ENCODE measurements at places on chromosomes 3 and 15.

DNA sequence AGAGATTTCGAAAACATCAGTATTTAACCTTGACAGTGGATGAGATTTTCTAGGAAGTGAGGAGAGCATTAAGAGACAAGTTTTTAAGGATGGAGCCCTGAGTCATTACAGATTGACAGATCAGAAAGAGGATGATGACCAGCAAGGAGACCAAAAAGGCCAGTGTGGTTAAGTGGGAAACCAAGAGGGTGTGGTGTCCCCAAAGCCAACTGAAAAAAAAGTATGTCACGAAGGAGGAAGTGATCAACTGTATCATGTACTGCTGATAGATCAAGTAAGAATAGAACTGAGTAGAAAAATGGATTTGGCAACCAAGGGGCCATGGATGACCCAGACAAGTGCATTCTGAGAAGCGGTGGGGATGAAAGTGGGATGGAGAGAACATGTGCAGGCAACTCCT lies 491.8 kb downstream of the FHIT start:
- no peak for DNase-seq

DNA sequence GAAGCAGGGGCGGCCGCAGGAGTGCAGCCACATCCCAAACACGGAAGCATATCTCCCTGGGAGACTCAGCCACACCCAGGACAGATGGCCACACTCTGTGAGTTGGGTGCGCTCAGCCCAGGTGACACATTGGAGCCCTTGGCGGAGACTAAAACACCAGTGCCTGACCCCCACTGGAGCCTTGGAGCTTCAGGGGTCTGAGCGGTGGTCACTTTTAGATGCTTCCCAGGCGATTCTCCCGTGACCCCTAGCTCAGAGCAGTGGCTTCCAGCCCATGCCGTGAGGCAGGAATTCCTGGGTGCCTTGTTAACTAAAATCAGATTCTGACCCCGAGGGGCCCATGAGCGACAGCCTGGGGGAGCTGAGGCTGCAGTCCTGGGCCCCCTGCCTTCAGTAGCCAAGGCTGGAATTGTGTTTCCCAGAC lies 54.5 kb downstream of the PLXNA1 start:
- no peak for DNase-seq

DNA sequence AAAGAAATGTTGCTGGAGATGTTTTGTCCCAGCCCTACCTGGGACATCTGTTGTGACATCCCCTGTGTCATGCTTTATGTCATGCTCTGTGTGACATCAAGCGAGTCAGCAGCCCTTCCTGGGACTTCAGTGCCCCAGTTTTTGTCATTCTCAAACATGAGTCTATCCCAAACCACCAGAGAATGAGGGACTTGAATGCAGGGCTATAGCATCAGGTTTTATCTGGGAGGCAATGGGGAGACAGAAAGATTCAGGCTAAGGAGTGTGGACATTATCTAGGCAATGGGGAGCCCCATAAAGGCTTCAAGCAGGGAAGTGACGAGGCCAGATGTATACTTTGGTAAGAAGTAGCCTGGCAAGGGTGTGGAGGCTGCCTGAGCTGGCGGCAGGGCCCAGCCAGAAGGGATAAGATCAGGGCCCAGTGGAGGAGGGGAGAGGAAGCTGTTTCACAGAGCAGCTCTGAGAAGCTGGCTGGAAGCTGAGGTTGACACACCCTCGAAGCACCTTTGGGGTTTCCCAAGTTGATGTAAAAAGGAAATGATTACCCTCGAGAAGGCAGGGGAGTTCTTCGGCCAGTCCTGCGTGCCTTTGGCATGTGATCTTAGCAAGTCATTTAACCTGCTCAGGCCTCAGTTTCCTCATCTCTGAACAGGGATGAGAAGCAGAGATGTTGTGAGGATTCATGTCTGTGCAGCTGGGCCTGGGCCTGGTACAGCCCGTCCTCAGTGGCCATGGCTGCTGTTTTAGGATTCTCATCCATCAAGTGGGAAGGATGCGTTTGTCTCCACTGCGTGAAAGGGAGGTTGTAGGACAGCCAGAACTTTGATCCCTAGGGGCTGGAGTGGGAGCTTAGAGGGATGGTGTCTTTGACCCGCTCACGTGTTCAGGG lies 34.3 kb downstream of the IRAK2 start:
- peak; percentile 67 for DNase-seq

DNA sequence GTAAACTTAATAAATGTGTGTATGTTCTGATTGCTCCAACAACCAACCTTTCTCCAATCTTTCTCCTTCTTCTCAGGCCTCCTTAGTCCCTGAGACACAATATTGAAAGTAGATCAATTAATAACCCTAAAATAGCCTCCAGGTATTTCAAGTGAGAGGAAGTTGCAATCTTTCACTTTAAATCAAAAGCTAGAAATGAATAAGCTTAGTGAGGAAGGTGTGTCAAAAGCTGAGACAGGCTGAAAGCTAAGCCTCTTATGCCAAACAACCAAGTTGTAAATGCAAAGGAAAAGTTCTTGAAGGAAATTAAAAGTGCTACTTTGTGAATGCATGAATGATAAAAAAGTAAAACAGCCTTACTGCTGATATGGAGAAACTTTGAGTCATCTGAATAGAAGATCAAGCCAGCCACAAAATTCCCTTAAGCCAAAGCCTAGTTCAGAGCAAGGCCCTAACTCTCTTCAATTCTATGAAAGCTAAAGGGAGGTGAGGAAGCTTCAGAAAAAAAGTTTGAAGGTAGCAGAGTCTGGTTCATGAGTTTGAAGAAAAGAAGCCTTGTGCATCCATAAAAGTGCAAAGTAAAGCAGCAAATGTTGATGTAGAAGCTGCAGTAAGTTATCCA lies 38.6 kb downstream of the CCDC80 start:
- no peak for DNase-seq

DNA sequence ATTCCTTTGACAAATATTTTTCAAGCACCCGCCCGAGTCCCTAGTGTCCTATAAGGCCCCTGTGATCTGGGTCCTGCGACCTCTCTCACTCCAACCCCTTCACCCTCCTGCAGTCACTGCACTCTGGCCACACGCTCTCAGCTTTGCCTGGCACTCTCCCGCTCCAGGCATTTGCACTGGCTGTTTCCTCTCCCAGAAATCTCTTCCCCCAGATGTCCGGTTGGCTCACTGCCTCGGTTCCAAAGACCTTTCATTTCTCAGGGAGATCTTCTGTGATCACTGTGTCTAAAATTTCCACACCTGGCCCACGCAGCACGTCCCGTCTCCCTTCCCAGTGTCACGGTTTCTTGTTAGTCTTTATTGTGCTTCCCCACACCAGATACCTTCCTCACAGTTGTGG lies 97.4 kb downstream of the WNT7A start:
- DNase-seq: no peak

- DNase-seq: no peak
These were observed 93.1 kb downstream of the DNASE1L3 start for GRCh38 chr3:58117561-58118181.

DNA sequence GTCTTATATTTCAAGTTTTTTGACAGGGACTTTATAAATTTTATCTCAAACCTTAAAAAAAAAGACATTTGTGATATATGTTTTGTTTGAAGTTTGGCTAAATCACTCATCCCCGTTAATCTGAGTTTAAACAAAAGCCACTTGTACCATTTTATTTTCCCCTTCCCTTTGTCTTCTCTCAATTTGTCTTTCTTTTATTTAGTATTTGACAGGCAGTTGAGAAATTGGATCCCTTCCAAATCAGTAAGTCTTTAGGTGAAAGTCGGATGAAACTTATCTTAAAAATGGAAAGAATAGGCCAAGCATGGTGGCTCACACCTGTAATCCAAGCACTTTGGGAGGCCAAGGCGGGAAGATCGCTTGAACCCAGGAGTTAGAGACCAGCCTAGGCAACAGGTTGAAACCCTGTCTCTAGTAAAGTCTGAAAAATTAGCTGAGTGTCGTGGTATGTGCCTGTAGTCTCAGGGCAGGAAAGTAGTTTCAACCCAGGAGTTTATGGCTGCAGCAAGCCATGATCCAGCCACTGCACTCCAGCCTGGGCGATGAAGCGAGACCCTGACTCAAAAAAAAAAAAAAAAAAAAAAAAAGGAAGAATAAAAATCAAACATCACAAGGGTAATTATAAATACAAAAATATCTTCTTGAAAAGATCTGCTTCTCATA lies 394.6 kb upstream of the TPM1 start:
- no peak for DNase-seq

- no peak for DNase-seq
These were observed 62.3 kb upstream of the CPOX start for GRCh38 chr3:98655666-98656065.

DNA sequence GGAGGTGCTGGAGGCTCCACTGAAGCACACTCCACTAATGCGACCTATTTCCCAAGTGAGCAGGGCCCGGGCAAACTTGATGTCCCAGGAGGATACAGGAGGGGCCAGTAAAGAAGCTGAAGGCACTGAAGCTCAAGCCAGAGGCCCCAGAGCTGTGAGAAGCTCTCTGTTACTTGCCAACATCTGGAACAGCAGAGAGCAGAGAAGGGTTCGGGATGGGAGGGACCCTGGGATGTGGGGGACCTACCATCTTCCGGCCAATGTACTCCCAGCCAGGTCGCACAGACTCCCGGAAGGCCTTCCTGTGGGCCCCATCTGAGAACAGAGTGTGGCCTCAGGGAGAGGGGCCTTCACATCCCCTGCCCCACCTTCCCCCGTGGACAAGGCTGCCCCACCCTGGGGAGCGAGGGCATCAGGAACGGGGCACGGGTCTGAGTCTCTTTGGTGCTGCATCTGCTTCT lies 3.1 kb downstream of the HHATL start:
- DNase-seq: no peak

DNA sequence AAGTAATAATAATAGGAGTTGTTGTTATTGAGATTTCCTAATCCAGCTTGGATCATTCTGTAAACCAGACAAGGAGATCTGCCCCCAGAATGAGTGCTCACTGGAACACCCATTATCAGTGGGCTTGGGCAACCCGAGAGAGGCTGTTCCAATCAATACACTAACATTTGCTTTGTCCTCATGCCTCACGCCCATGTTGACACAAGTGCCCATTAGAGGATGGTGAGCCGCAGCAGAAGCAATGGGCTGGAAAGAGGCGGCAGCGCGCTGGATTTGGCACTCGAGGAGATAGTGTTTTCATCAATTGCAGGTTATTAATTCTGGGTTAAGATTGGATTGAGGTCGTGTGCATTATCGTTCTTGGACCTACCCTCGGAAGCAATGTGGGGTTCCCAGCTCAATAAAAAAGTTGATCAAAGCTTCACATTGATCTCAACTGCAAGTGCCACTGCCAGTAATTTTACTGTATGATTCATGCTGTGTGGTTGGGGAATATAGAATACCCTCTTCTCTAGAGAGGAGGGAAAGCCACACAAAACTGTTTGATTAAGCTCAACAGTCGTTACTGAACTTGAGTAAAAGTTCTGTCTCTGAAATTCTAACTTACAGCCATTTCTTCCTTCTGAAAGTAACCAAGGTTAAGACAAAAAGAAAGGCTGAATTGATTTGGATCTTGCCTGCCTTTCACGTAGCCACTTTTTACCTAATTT lies 15.7 kb downstream of the LYZL4 start:
- no peak for DNase-seq

DNA sequence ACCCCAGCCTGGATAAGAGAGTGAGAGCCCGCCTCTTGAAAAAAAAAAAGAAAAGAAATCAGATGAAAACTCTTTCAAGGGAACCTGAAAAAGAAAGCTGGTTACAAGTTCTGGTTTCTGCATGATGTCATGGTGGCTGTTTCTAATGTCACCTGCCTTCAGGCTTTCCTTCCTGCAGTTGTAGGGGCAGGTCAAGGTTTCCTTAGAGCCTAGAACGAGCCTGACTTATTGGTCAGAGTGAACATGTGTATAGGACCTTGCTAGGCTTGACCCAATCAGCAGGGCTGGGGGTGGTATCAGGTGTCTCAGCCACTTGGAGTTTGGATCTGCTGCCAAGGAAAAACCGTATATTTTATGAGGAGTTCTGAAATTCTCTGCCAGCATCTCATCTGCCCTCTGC lies 3.8 kb downstream of the IVD start:
- DNase-seq: no peak

GRCh38 chr3:196868297-196868661 lies 559 bp downstream of the SENP5 start:
- DNase-seq: peak; percentile 45

- no peak for DNase-seq
These were observed 60.8 kb upstream of the ARHGEF26 start for GRCh38 chr3:154060238-154061000.

- no peak for DNase-seq
These were observed 683.6 kb upstream of the ARPP21 start for GRCh38 chr3:34955680-34956079.

DNA sequence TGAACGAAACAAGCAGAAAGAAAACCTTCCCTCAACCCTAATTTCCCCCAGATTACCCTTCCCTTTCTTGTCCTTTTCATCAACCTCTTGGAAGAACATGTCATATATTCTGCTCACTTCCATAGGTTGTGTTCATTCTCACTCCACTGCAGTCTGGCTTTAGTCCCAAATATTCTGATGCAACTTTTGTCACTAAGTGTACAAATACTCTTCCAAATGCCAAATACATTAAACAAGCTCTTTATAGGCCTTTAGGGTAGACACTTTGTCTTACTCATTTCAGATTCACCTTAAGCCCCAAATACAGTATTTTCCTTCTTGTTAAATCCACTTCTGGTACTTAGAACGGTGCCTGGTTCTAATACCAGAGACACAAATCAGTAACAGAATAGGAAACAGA lies 406.5 kb upstream of the CDIN1 start:
- DNase-seq: no peak

DNA sequence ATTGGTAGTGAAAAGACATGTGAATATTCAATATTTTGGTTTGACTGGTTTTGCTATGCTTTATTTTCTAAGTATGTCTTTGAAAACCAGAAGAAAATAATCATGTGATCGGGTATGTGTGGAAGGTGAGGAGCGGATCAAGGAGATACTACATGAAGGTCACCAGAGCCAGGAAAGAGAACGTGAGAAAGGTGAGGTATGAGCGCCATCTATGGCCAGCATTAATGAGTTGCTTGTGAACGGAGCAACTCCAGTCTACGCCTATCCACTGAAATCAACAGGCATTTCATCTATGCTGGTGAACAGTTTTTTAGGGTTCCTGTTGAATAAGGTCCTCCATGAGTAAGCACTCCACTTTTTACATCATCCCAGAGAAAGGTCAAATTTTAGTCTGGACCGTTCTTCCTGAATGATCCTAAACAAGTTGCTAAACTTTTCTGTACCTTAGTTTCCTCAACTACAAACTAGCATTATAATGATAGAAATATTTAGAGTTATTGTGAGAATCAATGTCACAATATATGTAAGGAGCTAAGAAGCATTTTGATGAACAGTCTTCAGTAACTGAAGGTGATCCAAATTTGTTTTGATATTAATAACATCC lies 1435.2 kb upstream of the CADM2 start:
- DNase-seq: peak; percentile 75

GRCh38 chr3:42745776-42746454 lies 27.1 kb downstream of the CCDC13 start:
- DNase-seq: no peak

Data from SK-N-DZ (cell line).